LoVo (cell line): ENCODE measurements at places on chromosomes 5 and 9.

GRCh38 chr5:150766251-150766650, 7.4 kb upstream of the DCTN4 start:
- DNase-seq: no peak

DNA sequence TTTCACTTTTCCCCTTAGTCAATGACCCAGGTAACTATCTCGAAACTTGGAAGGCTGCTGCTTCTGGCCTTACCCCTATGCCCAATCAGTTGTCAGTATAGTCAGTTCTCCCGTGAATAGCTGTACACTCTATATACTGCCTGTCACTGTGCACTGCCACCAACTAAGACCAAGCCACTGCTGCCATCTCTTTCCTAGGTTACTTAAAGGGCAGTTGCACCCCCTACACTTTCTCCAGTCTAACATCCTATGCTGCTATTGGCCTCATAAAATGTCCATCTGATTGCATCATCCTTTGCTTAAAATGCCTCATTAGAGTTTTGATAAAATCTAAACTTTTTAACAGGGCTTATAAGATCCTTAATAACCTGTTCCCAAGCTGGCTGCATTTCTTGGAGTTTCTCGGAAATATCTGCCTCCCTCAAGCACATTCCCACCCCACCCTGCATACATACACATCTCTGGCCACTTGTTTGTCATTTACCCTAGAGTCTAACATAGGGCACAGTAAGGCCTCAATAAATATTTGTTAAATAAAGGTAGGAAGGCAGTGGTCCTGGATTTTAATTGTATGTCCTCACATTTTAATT, 32.8 kb upstream of the TNFAIP8 start:
- peak; percentile 52 for DNase-seq

GRCh38 chr9:133419005-133419404, 1.2 kb upstream of the REXO4 start:
- DNase-seq: peak; percentile 77

- DNase-seq: no peak
Observed at GRCh38 chr9:121835587-121836365, 184.3 kb downstream of the DAB2IP start.

- no peak for DNase-seq
Observed at GRCh38 chr5:73528248-73528647, 30.0 kb downstream of the BTF3 start.

- peak; percentile 78 for DNase-seq
Observed at GRCh38 chr9:108049026-108049607, 559.5 kb upstream of the KLF4 start.

DNA sequence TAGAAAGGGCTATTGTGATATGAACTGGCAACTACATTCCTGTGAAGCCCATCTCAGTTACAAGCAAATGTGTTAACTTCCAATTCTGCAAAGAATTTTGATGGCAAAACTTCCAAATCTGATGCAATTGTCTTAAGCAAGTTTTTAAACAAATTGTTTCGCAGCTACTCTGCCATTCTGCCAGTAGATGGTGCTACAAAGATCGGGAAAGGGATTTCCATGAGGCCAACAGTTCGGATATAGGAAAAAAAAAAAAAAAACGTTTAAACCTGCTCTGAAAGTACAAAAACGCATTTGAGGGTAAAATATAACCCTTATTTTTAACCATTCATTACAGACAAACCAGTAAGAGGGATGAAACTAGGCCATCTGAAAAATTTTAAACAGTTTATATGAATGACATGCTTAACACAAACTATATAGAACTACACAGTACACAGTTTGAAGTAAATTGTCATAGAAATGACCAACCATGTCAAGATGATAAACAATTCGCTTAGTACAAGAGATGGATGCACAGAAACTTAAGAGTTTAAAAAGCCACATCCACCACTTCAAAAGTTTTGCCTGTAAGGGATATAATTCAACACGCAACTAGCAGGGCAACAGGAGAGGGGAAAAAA, 2.2 kb downstream of the HNRNPA0 start:
- peak; percentile 69 for DNase-seq

DNA sequence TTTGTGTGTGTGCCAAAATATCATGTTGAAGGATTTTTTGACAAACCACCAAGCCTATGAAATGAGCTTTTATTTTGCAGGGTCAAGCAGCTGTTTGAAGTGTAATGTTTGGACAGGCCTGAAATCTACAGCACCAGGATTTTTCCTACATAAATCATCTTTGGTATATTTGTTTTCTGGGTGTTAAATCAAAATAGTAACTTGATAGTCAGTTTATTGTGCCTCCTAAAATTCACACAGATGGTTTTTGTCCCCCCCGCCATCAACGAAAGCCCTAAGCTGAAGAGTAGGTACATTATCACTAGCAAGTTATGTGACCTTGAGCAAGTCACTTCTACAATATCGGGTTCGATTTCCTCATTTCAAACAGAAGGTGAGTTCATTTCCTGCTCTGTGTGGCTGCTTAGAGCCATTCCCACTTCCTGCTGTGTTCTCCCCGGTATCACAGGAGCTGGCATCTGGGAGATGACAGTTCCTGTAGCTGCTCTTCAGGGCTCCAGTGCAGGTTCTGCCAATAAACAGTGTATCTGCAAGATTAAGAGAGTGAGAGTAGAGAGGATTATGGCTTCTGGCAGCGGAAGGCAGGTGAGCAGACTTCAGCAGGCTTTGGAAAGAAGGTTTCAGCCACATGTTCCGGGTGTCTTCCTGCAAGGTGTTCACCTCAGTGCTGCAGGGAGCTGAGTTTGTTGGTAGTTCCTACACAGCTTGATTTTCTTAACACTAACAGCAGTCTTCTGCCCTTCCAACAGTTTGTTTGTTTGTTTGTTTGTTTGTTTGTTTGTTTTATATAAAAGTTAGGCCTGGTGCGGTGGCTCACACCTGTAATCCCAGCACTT, 48.4 kb upstream of the GNE start:
- DNase-seq: peak; percentile 48

- DNase-seq: no peak
Observed at GRCh38 chr9:29945012-29945411, 2371.7 kb upstream of the C9orf72 start.

DNA sequence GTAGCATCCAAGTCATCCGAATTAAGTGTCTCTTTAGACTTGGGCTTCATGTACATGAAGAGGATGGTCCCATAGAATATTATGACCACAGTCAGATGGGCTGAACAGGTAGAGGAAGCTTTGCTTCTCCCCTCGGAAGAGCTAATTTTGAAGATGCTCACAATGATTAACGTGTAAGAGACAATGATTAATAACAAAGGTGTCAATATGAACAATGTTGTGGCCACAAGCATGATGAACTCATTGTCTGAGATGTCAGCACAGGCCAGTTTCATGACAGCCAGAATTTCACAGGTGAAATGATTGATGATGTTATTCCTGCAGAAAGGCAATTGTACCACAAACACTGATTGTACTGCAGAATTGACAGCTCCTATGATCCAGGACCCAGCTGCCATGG, 626 bp downstream of the OR13C2 start:
- DNase-seq: no peak

DNA sequence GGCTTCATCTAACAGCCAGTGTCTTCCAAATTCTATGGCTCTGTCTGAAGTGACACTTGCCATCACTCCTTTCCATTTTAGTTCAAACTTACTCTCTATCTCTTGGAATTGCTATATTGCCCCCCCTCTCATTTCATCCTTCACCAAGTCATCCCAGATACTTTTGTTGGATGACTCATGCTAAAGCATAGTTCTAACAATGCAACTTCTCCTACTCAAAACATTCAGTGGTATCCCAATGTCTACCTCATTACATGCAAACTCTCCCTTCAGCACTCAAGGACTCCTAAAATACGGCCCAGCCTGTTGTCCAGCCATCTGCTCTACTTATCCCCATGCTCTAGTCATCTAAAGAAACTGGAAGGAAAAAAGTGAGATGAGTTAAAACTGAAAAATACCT, 171.6 kb downstream of the RASEF start:
- no peak for DNase-seq

- no peak for DNase-seq
Observed at GRCh38 chr5:44499381-44499780, 110.2 kb upstream of the FGF10 start.

DNA sequence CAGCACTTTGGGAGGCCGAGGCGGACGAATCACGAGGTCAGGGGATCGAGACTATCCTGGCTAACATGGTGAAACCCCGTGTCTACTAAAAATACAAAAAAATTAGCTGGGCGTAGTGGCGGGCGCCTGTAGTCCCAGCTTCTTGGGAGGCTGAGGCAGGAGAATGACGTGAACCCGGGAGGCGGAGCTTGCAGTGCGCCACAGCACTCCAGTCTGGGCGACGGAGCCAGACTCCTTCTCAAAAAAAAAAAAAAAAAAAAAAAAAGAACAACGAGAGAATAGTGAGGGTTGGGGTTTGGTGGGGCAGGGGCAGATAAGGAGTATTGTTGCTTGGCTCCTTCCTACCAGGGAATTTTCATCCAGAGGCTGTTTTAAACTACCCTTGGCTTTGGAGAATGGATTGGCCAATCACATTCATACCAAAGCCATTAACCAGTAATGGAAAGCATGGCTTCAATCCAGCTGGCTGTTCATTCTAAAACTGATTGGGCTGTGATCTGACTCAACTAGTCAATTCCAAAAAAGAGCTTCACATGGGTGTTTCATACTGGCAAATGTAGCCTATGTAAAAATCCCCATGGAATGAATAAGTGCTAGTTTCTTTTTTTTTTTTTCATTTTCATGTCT, 64.4 kb downstream of the PLCXD3 start:
- no peak for DNase-seq

DNA sequence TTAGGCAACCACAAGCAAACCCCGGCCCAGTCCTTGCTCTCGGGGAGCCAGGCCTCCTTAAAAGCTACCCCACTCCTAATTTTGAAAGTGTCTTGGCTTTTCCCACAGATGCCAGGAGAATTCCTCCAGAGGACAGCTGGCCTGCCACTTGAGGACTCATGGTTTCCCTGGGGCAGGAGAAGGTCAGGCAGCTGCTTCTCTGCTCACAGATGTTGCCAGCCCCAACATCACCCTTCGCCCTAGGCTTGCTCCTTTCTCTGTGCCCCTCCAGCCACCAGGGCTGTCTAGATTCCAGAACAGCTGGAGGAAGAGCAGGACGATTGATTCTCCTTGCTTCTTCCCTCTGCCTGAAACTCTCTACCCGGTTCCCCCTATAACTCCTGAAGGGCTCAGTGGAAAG, 8.5 kb downstream of the GGTA1 start:
- no peak for DNase-seq

DNA sequence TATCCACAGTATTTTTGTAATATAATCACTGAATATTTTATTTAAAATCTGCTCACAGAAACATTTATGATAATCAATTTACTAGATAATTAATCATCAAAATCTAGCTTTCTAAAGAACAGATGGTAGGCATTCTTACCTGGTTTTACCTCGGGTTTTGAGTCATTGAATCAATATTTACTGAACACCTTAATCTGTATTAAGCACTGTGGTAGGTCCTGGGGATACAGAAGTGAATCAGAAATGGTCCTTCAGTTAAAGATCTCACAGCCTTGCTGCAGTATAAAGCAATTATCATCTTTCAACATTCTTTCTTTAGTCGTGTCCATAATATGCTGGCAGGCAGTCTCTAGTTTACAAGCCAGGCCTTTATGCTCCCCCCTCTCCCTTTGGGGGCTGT, 2.0 kb upstream of the MEIKIN start:
- no peak for DNase-seq

GRCh38 chr5:36060420-36060887, 6.2 kb downstream of the UGT3A2 start:
- DNase-seq: peak; percentile 41

GRCh38 chr5:143551820-143552251, 148.3 kb upstream of the NR3C1 start:
- DNase-seq: no peak

GRCh38 chr9:109861499-109861898, 81.5 kb downstream of the PALM2AKAP2 start:
- no peak for DNase-seq

DNA sequence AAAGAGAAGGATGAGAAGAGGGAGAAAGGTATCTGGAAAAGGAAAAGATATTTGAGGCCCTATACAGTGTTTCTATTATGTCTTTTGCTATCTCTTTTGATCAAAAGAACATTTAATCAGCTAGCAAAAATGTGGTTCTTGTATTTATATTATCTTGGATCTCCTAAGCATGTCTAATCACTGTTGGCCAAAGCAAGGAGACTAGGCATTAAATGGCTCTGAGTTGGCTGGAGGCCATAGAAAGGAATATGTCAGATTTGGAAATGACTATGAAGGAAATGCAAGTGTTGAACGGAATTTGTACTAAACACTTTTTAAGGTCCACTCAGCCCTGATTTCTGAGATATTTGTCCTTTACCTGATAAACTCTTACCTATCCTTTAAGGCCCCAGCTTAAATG, 22.4 kb upstream of the THG1L start:
- DNase-seq: no peak

GRCh38 chr5:134541736-134542376, 16.4 kb downstream of the JADE2 start:
- no peak for DNase-seq

DNA sequence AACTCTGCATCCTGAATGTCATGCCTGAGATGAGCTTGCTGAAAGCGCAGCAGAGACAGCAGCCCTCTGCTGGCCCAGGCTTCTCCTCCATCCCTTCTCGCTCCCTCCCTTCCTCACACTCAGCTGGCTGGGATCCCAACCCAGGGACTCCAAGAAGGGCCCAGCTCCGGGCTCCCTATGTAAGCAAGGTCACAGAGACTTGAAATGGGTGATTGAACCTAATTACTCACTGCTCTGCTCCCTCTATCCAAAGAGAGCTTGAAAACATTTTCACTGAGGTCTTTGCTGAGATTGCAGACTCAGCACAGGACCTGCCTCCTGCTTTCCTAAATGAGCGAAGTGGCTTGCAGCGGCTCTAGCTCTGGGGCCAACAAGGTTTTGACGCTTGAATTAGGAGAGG, 42.8 kb downstream of the RAPGEF1 start:
- no peak for DNase-seq

DNA sequence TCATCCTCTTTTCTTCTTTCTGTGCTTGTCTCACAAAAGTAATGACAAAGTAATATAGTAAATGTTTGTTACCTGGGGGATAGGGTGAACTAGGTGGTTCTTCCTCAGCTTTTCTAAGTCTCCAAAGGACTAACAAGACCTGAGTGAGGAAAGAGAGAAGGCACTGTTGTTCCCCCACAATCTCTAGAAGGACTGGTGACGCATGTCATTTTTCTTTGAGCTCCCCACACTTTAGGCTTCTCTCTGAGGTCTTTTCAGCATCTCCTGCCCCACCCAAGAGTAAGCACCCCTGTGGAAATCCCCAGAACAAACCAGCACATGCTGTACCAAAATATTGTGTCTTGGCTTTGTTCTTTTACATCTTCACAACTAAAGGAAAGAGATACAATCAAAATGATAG, 2.4 kb upstream of the IL7R start:
- no peak for DNase-seq

GRCh38 chr5:33244441-33245150, 196.2 kb upstream of the TARS1 start:
- DNase-seq: no peak
